ENCODE measurements at places on chromosomes 5 and 9.

GRCh38 chr5:150137997-150138396 is 17.6 kb downstream of the PDGFRB start:
- ATAC-seq, result no peak

GRCh38 chr5:107672211-107673038 is 1.7 kb upstream of the EFNA5 start:
- no peak for ATAC-seq

- ATAC-seq, result no peak
These were observed 13.6 kb downstream of the SLF1 start for GRCh38 chr5:94632024-94632423.

GRCh38 chr5:13695076-13695712 is 249.3 kb downstream of the DNAH5 start:
- ATAC-seq, result no peak

DNA sequence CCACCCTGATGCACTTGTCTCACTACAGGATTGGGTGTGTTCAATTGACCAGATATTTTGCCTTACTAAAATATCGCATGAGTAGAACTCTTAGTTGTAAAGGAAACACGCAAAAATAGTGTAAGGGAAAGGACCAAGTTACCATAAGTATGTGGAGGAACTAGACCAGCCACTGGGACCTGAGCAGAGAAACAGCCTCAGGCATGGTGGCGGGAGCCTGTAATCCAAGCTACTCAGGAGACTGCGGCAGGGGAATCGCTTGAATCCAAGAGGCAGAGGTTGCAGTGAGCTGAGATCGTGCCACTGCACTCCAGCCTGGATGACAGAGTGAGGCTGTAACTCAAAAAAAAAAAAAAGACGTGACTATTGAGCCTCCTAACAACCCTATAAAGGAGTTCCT is 117.9 kb upstream of the SPATA31C2 start:
- no peak for ATAC-seq

DNA sequence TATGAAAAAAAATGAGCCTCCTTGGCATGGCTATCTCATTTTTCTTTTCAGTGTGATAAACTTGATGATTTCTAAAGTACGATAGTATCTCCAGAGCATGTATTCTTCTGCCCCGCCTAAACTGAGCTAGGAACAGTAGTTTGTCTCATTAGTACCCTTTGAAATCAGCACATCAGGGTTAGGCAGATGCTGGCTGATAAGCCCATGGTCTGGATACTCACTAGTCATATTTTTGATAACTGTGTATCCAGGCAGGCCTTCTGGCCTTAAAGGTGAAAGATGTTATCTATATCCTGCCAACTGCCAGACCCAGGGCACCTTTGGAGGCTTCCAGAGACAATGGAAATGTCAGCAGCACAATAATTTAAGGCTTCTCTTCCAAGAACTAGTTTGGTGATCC is 103.8 kb downstream of the GIN1 start:
- ATAC-seq, result no peak

- no peak for ATAC-seq
These were observed 125.4 kb upstream of the FAM120A start for GRCh38 chr9:93326056-93326455.
